ENCODE measurements at places on chromosomes 3 and 15. TPM values are rescaled to one million over a fixed set of nuclear protein-coding genes. Genes with fewer than 3 reads are reported as not detected.

Gene RAB11A
- 186 TPM for total RNA-seq

Gene CIB2
- total RNA-seq, result 5.8 TPM

Gene C15orf61
- 6.8 TPM for total RNA-seq

Gene PATL2
- 2.0 TPM for total RNA-seq

Gene PRSS50
- total RNA-seq, result 0.50 TPM

Gene PCOLCE2
- 2.5 TPM for total RNA-seq

Gene CTSH
- total RNA-seq, result 101 TPM

Gene CPLX3
- total RNA-seq, result not detected

Gene TTLL13
- 0.96 TPM for total RNA-seq

Gene TRNT1
- total RNA-seq, result 21.2 TPM

Gene IFRD2
- total RNA-seq, result 118 TPM

Gene PAQR5
- 5.1 TPM for total RNA-seq

Gene RHOV
- 4.1 TPM for total RNA-seq

Gene CELF6
- total RNA-seq, result not detected

Gene ZBTB20
- total RNA-seq, result 26.5 TPM

Gene GRAMD2A
- 60.2 TPM for total RNA-seq

Gene SCN5A
- 4.7 TPM for total RNA-seq

Gene STRA6
- total RNA-seq, result 83.6 TPM

Gene TIMMDC1
- 203 TPM for total RNA-seq

Gene NRROS
- 2.2 TPM for total RNA-seq

Gene LRTM1
- not detected for total RNA-seq

Gene GASK1A
- not detected for total RNA-seq

Gene CNTN3
- total RNA-seq, result not detected

Gene SLC27A2
- total RNA-seq, result 7.5 TPM

Gene GOLGA6L22
- total RNA-seq, result not detected

Gene SHC4
- total RNA-seq, result 0.44 TPM

Gene AQP9
- not detected for total RNA-seq

Gene LSMEM2
- 0.55 TPM for total RNA-seq

Gene RYR3
- total RNA-seq, result 0.15 TPM

Gene CTXND1
- total RNA-seq, result not detected
